ENCODE measurements at places on chromosomes 2 and 18. TPM values are rescaled to one million over a fixed set of nuclear protein-coding genes. Genes with fewer than 3 reads are reported as not detected.

The WNT6 gene
- 0.73 TPM for total RNA-seq

The CNTNAP5 gene
- total RNA-seq, result not detected

The MGAT4A gene
- 9.8 TPM for total RNA-seq

The GKN1 gene
- total RNA-seq, result 2.5 TPM

The CD8B gene
- total RNA-seq, result 5.5 TPM

The C2orf72 gene
- not detected for total RNA-seq

The MAL gene
- 560 TPM for total RNA-seq

The ABCB11 gene
- not detected for total RNA-seq

The CD226 gene
- 0.72 TPM for total RNA-seq

DNA sequence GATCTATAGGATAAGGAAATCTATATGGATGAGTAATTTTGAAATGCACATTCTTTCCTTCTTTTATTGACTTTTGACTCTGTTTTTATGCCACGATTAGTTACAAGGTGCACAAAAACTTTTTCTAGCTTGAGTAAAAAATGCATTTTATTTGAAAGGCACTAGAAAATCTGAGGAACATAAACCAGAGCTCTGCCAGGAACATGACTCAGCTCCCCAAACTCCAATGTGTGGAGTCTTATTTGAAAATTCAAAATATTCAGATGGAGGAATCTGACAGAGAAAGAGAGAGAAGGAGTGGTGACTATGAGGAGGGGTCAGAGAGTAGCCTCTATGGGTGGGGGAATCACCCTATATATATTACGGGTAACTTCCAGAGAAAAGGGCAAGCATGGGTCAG, 231.0 kb downstream of the DCC start:
- DNase-seq, result no peak

DNA sequence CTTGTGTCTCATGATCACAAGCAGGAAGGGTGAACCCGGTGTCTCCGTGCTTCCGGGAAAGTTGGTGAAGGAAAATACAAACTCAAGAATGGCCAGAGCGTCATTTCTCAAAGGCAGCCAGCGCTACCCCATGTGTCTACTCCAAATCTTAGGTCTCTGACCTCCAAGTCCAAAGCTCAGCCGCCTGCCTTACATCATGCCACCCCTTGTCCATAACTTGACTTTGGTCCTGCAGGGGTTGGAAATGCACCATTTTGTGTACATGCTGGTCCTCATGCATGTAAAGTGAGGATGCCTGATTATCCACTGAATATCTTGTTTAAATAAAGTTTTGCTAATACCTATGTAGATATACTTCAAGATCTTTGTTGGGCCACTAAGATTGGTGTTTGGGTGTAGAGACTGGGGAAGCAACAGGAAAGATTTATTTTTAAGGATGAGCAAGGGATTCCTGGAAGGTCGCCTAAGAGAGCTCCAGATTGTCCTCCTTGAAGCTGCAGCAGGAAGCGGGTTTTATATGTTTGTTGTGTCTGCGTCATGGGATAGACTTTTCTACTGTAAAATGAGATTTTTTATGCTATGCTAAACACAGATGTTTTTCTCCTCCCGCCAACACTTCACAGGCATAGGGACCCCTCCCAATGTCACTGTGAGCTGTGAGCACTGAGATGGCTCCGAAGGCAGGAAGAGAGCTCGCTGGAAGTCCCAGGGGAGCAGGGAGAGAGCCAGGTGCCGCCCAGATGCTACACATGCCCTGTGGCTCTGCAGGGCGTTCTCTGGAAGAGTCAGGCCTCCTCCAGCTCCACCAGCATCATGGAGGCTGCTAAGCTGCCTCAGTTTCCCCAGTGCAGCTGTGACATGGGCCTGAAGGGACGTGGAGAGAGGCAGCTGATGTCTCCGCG, 176.2 kb upstream of the HDAC4 start:
- DNase-seq, result no peak

- DNase-seq, result no peak
Measured at GRCh38 chr2:216394881-216395280, 17.4 kb upstream of the SMARCAL1 start.

DNA sequence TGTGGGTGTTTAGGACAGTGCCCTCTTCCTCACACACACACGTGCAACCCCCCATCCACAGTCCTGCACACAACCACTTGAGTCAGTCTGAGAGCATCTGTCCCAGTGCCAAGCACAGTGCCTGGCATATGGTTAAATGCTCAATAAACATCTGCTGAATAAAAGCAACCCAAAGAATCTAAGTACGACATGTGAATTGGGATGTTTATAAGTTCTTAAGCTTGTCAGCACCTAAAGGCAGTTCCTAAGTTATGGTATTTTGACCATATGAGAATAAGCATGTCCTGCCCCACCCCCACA, 37.8 kb downstream of the CAPN13 start:
- no peak for DNase-seq

- DNase-seq, result no peak
Measured at GRCh38 chr2:98835831-98836385, 100.1 kb downstream of the CRACDL start.

DNA sequence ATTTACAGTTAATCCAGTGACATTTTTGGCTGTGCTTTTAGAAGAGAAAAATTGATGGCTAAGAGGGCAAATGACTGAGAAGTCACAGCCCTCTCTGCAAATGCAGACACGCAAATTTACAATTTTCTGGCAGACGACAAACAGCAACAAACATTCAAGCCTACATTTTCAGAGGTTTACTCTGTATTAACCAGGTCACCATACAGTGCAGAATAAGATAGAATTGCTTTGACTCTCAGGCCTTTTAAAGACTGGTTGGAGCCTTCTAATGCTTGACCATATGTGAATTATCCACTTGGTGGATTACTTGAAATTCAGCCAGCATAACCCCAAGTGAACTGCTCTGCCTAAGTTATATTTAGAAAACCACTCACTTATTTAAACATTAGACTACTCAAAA, 280.9 kb upstream of the STON1 start:
- no peak for DNase-seq

DNA sequence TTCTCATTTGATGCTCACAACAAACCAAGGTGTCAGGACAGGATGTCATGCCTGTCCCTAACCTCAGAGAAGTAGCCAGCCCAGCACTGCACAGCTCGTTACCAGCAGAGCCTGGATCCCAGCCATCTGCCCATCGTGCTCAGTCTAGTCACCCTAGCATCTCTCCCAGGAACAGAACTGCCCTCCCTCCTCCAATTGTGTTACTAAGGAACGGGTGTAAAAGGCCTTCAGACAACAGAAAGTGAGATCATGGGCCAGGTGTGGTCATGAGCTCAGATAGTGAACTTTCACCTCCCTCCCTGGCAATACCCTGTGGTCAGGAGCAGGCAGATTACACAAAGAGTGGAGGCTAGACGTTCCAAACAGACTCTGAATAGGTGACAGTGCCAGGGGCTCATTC, 111.8 kb upstream of the PPP1CB start:
- no peak for DNase-seq

GRCh38 chr18:23752796-23753195, 63.5 kb downstream of the LAMA3 start:
- no peak for DNase-seq

GRCh38 chr2:111239107-111239506, 118.4 kb downstream of the BCL2L11 start:
- DNase-seq, result no peak

DNA sequence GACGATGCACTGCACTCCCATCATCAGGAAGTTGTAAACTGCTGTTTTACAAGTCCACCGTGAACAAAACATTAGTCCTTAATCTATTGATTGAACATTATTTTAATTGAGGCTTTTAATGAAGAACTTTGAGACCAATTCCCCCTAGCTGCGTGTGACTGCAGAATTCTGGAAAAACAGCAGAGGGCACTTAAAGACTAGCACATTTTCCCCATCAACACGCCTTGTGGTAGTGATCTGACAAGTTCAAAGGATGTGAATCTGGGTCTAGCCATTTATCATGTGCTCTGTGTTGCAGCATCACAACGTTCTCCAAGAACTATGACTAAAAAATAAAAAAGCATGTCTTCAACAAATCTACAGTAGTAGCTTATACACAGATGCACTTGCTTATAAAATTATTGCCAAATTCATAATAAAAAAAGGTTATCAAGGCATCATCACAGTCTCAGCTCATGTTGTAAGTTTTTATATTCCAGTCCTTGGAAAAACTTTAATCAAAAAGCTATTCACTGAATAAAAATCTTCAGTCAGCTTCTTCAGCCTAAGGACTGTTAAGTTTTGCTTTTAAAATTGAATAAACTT, 35.8 kb downstream of the SKOR2 start:
- no peak for DNase-seq

GRCh38 chr18:23730857-23731256, 41.6 kb downstream of the LAMA3 start:
- no peak for DNase-seq

GRCh38 chr18:57270156-57270555, 82.2 kb upstream of the ST8SIA3 start:
- no peak for DNase-seq

DNA sequence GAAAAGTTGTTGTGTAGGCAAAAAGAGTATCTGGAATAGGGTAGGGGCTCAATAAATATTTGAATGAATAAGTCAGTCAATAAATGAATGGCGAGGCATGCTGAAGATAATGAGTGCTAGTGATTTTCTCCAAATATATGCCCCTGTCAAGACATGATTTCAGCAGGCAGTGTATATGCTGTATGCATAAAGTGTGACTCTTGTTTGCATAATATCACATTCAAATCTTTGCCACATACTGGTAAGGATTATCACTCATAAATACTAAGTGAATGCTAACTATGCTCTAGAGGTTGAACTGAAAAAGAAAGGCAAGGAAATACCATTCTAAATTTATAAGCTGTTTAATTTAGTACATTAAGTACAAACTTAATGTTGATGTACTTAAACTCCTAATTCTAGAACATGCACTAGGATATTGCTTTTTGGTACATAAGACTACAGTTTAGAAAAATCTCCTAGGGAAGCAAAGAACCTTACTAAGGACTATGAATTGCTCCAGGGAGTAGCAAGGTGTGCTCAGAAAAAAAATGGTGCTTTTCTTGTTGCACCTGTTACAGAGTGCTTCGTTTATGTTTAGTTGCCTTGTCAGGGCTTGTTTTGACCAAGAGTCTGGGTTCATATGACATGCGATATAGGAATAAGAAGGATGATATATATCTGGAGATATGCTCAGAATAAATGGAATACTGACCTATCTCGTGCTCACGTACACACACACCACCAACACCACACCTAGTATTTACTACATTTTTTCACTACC, 224.0 kb upstream of the TANK start:
- DNase-seq, result no peak

DNA sequence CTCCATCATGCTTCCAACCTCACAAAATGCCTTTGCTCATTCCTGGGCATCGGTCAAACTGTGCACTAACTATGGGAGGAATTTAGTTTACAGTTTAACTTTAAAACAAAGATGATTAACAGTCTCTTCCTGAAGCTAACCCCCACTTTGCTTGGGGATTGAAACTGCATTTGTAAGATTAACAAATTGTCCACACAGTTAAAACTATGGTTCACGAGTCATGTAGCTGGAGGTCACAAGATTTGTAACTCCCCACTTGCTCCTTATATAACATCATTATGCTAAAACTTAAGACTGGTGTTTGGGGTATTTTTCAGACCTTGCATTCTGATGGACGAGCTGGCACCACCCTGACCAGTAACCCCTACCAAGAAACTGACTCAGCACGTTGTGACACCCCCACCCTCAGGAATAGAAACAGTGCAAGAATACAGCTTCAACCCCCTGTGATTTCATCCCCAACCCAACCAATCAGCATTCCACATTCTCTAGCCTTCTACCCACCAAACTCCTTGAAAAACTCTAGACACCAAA, 252.3 kb downstream of the MBD5 start:
- DNase-seq, result no peak

DNA sequence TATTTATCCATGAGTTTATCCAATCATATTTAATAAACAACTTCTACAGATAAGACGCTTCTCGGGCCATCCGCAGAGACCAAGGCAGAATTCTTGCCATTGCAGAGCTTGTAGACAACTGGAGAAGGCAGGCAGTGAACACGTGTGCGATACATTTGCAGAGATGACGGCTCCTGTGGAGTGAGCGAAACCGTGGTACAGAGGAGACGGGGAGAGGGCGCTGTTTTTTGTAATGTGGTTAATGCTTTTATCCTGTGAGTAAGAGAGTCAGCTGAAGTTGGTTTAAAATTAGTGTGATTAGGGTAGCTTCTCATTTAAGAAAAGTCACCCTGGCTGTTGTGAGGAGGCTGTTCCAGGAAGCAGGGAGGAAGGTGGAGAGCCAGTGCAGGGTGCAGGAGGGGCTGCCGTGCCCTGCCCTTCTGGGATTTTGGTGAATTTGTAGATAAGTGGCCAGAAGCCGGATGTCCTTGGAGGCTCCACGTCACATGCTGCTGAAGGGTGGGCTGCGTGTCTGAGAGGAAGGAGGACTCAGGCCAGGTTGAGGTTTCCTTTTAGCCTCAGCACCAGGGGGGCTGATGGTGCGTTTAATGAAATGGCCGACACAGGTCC, 151.4 kb downstream of the SNTG2 start:
- no peak for DNase-seq

DNA sequence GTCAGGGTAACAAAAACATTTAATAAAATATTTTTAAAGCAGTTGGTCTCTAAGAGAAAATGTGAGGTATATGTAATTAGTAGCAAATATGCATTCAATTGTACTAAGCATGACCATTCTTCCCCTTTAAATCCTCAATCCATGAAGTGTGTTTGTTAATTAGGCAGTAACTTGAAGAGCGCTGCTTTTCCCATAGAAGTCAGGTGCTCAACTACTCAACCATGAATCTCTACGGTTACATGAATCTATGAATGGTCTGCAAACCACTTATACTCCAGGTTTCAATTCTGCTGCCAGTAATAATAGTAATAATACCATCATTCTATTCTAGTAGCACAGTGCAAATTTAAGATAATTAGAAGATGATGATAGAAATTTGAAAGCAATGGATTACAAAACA, 55.8 kb downstream of the SLC8A1 start:
- DNase-seq, result no peak

- DNase-seq, result no peak
Measured at GRCh38 chr2:229282758-229283546, 11.9 kb upstream of the PID1 start.

DNA sequence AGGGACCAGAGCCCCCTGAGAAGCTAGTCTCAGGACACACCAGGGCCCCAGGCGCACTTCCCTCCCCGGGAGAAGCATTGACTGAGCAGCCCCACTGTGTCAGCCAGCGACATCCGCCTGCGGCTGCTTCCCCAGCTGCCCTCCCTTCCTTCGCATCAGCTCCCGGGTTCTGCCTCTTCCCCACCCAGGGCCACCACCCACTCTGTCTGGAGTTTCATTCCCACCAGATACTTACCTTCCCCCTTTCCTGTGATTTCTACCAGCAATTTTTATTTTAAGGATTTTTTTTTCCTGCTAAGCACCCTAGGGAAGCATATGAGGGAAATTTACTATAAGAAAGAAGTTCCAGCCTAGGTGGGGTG, 99.2 kb downstream of the SMAD7 start:
- no peak for DNase-seq
